ENCODE measurements at places on chromosomes 3 and 15. TPM values are rescaled to one million over a fixed set of nuclear protein-coding genes. Genes with fewer than 3 reads are reported as not detected.

DNA sequence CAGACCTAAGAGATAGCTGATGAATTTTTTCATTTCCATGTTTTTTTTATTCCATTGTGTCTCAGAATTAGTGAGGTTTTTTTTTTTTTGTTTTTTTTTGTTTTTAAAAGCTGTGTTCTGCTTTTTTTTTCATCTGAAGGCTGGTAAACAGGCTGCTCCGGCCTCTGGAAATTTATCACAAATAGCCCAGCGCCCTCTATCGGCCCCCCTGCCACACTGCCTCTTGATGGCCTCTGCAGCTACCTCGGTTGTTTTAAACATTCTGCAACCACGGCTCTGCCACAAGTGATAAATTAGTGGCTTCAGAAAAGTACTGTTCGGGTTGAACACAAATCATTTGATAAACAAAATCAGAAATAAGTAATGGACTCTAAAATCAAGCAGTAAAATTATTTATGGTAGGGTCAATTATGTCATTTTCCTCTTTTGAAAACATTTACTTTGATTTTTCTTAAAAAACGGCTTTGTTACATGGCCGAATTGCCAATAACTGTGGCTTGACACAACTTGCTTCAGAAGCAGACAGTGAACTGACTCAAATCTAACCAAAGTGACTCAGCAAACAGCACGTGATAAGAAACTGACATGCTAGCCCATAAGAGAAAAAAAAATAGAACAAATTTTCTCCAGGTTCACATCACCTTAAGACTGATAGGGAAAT is 87.8 kb downstream of the RSL24D1 start:
- DNase-seq: peak; percentile 68

DNA sequence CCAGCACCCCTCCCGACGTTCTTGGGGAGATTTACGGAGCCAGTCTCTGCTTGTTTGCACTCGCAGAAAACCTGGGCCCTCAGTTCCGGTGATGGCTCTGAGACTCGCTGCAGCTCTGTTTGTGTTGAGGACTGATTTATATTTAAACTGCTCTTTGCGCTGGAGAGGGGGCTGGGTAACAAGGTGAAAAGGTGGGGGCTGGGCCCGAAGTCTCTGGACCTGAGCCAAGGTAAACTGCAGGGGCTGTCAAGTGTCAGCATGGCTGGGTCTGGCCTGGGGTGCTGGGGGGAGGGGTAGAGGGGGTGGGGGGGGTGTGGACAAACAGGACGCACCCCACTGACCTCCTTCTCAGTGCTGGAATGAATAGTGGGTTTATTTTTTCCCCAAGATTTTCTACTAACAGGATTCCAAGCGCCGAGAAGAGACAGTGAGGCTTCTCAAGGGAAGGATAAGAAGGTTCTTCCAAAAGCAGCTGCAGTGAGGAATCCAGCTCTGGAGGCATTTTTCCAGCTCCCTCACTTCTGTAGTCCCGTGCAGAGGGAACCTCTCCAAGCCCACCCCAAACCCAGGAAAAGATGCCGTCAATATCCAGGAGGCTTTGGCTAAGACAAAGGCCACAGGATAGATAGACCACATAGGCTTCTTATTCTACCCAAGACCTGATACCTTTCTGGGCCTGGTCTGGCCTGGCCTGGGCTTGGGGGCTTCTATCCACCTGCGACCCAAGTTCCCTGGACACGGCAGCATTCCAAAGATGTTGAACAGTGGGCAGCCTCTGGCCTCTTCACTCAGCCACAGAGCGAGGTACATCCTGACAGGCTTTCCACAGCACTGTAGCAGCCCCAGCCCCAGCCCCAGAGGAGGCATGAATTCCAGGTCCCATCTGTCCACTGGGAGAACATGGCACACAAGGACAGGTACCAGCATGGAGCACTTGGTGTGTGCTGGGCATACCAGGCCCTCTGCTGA is 938 bp upstream of the SLCO2A1 start:
- no peak for DNase-seq

DNA sequence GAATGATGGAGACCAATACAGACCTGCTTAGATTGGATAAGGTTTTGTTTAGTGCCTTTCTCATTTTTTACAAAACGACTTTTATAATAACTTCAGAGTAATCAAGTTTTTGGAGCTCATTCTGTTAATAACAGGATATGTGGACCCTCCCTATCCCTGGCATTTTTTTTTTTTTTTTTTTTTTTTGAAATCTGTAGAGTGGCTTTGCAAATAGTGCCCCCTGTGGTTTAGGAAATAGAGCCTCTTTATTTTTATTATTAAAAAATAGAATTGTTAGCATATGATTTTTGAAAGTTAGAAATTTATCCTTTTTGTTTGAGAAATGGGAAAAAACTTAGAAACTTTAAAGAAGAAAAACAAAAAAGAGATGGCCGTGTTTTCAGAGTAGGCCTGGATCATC is 11.4 kb downstream of the SKIL start:
- DNase-seq: no peak

DNA sequence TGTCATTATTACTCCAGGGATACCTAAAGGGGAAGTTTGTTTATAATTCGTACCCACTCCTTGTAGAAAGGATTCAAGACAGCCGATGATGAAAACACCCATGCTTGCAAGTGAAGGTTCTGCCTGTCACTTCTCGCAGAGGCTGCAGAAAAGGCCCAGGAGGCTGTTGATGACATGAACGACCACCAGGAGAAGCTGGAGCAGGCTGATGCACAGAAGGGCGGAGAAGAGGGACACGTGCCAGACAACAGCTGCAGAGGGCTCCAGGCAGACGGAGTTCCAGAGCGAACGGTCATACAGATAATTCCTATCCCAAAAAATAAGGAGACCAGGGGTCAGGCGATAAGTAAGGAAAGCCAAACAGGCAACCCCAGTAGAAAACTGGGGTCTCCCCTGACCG is 5.7 kb upstream of the DYNLT2B start:
- DNase-seq: no peak

- DNase-seq: no peak
These were observed 24.3 kb downstream of the SNX33 start for GRCh38 chr15:75671730-75672602.

DNA sequence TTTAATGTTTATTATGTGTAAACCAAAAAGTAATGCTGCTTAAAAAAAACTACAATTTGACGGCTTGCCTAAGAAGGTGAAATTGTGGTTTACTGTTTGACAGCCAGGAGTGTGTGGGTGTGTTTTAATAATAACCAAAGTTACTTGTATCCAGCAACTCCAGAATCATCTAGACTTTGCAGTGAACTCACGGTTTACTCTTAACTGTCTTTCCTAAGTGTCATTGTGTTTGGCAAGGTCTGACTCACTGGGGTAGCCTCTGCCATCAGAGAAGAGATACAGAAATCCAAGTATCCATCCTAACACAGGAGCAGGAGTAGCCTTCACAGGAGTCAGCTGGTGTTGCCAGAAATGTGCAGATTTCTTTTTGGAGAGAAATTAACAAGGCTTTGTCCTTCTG is 151.1 kb downstream of the CTNNB1 start:
- no peak for DNase-seq

- DNase-seq: no peak
These were observed 61.8 kb upstream of the CMSS1 start for GRCh38 chr3:99755831-99756230.

Gene TRAIP
- 3.2 TPM for total RNA-seq

All from left colon (tissue), 2 donors.